ENCODE measurements at places on chromosomes 7 and 10.
A peak's percentile ranks its signal among the peaks of the same experiment; 100 is the strongest.

- no peak for DNase-seq
Measured at GRCh38 chr7:23600236-23600635, 3.1 kb downstream of the CCDC126 start.

DNA sequence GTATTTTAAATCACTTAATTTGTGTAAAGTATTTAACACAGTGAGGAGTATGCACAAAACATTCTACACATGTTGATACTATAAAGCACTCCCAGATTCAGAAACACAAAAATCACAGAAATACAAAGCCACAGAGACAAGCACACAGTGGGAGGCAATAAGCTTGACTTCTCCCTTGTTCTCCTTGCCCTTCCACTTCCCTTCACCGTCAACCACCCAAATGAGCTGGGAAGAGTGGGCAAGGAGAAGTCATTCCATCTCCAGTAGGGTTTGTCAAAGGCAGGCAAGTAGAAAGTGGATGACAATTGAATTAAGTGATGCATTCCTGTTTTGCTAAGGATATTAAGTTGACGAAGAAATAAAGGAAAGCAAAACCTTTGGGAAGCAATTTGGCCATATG is 4.2 kb upstream of the TMEM139 start:
- DNase-seq, result no peak

GRCh38 chr7:141949451-141949850 is 2.7 kb upstream of the CLEC5A start:
- DNase-seq, result no peak

GRCh38 chr7:30584965-30585364 is 9.7 kb upstream of the GARS1 start:
- no peak for DNase-seq

DNA sequence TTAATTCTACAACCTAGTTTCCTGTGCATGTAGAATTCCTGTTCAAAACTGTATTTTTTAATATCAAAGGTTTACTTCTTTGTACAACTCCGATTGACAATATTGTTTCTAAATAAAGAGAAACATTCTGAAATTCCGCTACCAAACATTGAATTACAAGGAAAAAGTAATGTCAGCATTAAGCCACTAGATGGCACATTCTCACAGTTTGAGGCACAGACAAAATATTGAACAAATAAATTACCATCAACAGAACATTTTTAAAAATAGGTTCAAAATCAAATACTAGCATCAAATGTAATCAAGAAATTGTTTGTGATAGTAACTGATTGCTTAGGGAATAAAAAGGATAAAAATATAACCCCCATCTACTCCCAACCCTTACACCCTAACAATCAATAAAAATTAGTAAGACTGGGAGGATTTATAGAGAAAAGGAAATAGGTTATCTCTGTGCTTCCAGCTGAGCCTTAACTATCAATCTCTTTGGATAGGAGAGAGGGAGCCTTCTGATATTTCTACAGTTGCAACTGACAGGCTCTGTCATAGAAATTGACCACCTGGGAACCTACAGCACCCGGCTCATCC is 86.6 kb upstream of the C7orf33 start:
- DNase-seq, result peak; percentile 37

DNA sequence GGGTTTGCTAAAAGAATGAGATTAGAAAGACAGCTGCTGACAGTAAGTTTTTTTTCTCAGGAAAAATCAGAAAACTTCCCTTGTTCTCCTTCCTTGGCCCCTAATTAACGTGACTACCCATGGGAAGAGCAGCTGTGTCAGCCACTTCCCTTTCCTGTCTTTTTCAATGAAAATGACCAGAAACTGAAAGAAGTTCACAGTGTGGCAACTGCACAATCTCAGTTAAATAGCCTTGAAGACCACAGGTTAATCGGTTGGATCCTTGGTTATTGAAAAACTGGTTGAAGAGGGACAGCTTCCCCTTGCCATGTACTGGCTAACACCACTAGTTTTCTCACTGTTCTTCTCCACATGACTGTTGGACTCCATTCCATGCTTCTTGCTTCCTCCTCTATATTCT is 148.8 kb upstream of the AGR3 start:
- peak; percentile 22 for DNase-seq

DNA sequence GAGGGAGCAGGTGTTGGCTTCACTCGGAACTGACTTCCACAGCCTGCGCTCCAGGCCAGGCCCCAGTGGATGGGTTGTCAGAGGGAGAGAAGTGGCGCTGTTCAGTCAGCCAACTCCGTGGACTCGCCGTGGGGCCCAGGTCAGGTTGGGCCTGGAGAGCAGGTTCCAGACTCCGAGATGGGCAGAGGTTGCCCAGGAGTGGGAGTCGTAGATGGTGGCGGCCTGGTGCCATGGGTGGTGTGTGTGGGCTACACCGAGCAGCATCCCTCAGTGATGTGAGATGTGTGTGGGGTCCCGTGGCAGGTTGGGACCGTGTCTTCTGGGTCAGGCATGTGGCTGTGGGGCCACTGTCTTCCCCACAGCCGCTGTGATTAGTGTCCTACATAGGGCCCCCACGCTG is 10.4 kb downstream of the ZNF316 start:
- DNase-seq, result no peak

- DNase-seq, result no peak
Measured at GRCh38 chr10:29634764-29635625, at the start of gene SVIL. Gene SVIL, minus strand, starts transcription at chr10:29634971. Its CDS starts 79,913 bp downstream, at chr10:29555058.

- no peak for DNase-seq
Measured at GRCh38 chr10:44564790-44565189, 179.9 kb upstream of the CXCL12 start.

DNA sequence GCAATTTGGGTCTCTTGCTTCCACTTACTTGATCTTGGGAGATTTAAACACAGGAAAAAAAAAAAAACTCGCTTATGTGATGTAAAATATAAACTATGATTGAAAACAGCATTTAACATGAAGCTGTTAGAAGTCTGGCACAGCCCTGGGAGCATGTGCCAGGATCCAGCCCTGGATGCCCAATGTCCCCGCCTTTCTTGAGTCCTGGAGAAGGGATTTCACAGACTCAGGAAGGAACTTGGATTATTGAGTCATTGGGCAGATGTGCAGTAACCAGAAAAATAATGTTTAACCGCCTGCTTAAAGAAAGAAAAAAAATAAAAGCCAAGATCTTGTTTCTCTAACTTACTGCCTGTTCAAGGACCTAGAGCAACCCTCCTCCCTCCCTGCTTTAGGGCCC is 3.7 kb upstream of the JCAD start:
- DNase-seq, result no peak

DNA sequence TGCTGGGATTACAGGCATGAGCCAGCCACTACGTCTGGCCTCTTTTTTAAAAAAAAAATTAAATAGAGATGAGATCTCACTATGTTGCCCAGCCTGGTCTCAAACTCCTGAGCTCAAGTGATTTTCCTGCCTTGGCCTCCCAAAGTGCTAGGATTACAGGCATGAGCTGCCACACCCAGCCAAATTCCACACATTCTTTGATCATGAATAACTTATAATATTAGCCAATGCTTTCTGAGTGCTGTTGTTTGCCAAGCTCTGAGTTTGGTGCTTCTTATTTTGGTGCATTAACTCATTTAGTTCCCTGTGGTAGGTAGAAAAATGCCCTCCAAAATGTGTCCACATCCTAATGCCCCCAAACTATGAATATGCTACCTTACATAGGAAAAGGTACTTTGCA is 47.2 kb upstream of the MKI67 start:
- no peak for DNase-seq

DNA sequence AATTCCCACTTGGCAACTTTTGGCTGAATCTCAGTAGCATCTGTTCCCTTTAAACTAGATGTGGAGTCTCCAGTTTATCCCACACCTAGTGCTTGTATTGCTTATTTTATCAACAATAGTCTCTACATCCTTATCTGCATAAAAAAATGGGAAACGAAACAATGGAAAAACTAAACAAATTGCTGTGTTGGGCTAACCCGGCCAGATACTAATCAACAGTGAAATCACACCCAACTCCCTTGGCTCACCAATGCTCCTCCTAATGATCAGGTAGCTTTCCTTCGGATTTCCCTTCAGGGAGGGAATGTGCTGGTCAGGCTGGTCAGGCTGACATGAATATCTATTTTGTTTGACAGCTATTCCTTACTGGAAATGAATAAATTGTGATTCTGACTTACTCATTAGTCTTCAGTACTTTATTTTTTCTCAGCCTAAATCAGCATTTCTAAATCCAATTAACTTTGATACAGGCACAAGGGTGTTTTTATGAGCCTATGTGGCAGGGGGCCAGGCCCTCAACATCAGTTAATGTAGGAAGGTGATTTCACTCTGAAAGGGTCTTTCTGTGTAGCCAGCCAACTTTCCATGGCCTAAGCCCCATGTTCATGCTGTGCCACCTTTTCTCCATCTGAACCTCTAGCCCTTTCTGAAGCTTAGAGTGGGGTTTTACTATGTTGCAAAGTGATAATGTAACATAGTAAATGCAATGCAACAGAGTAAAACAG is 170.5 kb upstream of the NPSR1 start:
- DNase-seq, result no peak

DNA sequence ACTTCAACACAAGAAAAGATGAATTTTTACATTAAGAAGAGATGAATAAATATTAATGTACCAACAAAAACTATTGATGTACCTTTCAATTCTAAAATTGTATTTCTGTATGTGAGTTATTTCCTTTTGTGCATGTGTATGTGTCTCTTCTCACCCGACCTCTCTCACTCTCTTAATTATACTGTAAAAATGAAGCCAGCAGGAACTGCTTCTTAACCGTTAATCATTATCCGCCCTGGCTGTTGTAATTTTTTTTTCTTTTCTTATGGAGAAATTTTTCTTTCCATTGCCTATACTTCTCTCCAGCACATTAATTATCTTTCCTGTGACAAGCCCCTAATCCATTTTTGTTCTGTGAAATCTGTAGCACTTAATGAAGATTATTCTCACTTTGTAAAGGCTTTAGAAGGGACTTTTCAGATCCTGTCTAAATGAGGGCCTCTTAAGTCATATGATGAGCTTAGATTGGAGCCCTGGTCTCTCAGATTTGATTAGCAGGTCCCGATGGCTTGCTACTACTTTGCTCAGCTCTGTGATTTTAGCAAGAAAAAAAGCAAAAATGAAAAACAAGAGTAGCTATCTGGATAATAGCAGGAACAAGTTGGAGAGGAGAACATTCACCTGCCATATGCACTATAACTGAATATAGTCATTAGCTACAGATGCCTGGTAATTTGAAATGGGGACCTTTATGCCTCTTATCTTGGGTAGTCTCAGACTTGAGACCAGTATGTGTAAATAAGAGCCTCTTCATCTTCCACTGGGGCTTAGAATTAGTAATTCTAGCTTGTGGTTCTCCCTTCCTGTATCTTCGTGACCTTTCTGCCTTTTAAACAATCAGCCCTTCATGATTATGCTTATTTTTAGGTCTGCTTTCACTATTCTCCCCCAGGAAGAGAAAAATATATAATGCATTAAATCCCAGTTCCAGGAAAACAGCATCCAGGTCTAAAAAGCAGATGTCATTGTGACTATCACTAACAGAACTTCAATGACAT is 80.0 kb upstream of the COL1A2 start:
- DNase-seq, result no peak

DNA sequence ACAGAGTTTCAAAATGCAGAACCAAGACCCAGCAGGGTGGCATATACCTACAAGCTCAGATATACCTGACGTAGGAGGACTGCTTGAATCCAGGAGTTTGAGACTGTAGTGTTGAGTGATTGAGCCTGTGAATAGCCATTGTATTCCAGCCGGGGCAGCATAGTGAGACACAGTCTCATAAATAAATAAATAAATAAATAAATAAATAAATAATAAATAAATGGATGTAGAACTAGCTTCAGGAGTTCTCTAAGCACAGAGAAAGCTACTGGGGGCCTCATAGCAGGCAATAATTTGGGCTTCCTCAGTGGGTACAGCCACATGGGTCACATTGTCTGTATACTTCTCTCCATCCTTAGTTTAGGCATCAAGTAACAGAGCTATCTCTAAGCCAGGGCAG is 906.8 kb downstream of the LRMDA start:
- DNase-seq, result no peak

DNA sequence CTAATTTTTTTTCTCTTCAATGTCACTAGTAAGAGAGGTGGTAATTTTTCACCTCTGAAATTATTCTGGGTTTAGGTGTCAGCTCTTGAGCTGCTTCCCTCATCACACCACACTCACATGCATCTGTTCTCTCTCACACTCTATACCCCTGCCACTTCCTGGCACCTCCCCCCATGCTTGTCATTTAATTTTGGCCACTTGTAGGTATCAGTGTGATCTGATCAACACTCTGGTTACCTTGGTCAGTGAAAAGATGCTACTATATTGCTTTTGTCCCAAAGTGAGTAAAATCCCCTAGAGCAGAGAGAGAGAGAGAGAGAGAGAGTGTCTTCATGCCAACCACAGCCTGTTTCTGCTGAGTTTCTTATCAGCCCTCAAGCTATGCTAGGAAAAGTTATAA is 42.5 kb downstream of the STK17A start:
- no peak for DNase-seq

GRCh38 chr10:93913706-93914105 is 19.9 kb downstream of the SLC35G1 start:
- DNase-seq, result no peak

GRCh38 chr10:130742941-130743675 is 568.4 kb downstream of the TCERG1L start:
- DNase-seq, result no peak

DNA sequence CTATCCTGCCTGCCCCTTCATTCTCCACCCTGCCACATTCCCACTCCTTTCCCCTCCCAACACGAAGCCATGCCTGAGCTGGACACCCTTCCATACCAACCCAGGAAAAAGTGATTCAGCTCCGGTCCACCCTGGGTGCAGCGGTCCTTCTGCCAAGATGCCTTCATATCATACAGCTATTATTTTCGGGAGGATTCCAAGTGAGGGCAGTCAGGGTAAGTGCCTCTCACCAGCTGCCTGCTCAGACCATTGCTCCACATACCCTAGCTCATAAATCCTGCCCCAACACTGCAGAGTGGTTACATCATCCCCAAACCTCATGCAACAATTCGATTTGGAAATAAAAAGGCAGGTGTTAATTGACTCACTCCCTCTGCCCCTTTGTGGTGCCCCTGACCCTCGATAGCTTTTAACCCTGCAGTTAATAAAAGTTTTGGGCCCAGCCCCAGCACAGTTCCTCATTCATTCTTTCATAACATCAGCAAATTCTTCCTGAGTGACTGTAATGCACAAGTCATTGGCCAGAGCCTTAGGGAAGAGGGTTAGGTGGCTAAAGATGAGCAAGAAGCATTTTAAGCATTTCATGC is 42.6 kb downstream of the ZNF503 start:
- DNase-seq, result peak; percentile 19

- no peak for DNase-seq
Measured at GRCh38 chr10:79446758-79447084, 1.3 kb upstream of the ZCCHC24 start.

GRCh38 chr10:92530421-92530820 is 43.5 kb downstream of the IDE start:
- DNase-seq, result no peak

DNA sequence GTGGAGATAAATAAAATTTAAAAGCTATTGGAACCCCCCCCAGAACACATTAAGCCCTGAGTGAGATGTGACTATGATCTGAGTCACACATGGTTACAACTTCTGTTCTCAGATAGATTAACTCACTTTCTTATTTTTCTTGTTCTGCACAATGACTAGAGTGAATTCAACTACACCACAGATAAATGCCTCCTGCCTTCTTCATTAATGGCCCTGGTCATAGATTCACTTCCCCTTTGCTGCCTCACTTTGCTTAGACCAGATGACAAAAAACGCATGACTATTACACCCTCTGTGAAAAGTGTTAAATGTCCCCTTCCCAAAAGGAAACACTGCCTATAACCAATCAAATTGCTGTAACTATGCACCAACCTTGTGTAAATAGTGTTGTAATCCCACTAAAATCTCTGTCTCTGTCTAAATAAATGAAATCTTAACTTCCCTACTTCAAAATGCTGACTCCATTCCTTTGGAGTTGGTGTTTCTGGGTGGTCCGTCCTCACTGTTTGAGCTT is 49.4 kb downstream of the AKR1D1 start:
- peak; percentile 44 for DNase-seq

GRCh38 chr10:76735866-76736265 is 901.7 kb downstream of the KCNMA1 start:
- no peak for DNase-seq
